ENCODE measurements at places on chromosomes 11 and 22. TPM values are rescaled to one million over a fixed set of nuclear protein-coding genes. Genes with fewer than 3 reads are reported as not detected.

DNA sequence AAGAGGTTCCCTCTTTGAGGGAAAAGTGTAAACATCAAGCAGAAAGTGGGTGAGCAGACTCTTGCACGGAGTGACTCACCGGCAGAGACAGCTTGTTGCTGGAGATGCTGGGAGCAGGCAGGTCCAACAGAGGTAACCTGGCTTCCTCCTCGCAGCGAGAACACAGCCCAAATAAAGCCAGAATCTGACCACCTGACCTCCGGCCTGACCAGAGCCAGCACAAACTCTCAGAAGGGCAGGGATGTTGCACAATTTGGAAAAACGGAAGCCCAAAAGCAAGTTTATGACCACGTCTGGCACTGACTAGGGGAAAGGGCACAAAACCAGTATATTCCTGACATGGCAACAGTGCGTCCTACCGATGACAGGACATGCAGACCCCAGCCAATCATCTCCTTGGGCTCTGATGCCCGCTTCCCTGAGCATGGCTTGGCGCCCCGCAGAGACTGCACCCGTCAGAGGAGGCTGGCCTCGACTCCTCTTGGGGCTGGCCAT is 5.4 kb downstream of the SMCO4 start:
- DNase-seq, result no peak

DNA sequence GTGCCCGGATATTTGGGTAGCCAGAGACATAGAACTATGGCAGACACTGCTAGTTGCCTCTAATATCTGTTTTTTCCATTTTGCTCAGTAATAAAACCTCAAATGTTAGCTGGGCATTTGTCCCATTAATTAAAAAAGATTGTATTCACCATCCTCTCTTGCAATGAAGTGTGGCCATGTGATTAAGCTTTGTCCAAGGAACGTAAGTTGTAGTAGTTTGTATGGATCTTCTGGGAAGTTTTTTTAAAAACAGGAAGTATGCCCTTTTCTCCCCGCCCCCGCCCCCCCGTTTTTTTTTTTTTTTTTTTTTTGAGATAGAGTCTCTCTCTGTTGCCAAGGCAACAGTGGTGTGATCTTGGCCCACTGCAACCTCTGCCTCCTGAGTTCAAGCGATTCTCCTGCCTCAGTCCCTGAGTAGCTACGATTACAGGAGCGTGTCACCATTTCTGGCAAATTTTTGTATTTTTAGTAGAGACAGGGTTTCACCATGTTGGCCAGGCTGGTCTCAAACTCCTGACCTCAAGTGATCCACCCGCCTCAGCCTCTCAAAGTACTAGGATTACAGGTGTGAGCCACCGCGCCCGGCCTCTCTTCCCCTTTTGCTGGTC is 1.7 kb upstream of the TMEM135 start:
- DNase-seq, result no peak

Gene TPH1
- total RNA-seq, result not detected

DNA sequence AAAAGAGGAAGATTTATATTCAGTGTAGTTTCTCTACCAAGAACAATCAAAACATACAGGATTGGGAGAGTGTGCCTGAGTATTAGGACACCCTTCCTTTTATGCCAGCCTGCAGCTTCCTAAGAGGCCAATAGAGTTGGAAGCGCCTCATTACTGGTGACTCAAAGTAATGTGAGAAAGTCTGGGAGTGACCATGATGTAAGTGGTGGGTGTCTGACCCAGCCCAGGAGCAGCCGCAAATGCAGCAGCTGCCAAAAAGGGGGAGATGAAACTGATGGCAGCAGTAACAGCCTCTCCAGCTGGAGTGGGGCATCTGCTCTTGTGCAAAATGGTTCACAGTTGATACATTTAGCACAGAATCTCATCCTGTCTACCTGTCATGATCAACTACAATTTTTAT is 62.0 kb downstream of the ZNF280B start:
- DNase-seq, result no peak
